ENCODE measurements at places on chromosomes 1 and 21. TPM values are rescaled to one million over a fixed set of nuclear protein-coding genes. Genes with fewer than 3 reads are reported as not detected.

DNA sequence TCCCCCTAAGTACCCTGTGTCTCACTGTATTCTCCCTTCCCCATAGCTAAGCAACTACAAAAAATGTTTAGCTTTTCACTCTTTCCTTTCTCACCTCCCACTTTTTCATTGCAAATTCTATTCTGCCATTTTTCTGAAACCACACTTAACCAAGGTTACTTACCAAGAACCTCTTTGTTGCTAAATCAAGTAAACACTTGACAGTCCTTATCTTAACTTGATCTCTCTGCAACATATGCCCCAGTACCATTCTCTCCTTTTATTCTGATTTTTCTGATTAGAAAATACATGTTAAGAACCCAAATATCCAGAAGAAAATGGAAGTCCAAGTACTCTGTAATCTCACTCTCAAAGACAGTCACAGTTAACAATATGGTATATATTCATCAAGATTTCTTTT is 16.0 kb downstream of the EVI5 start:
- DNase-seq = no peak

Gene KRTAP19-3
- total RNA-seq = not detected

- DNase-seq = no peak
Measured at GRCh38 chr1:200784576-200784975, 45.9 kb downstream of the CAMSAP2 start.

- DNase-seq = no peak
Measured at GRCh38 chr21:42302076-42302650, 13.0 kb downstream of the TFF3 start.

All from CD4-positive, alpha-beta T cell (primary cell).